Colonic mucosa (tissue), 4 donors: ENCODE measurements at places on chromosomes 4 and X. TPM values are rescaled to one million over a fixed set of nuclear protein-coding genes. Genes with fewer than 3 reads are reported as not detected.

Gene ARHGEF38
- 14.8 TPM for total RNA-seq

Gene PABPC5
- 0.64 TPM for total RNA-seq

Gene CFAP99
- total RNA-seq, result 0.49 TPM

Gene SLC26A1
- total RNA-seq, result 3.8 TPM

Gene ZNF630
- 2.8 TPM for total RNA-seq

Gene HELT
- not detected for total RNA-seq

Gene PAGE4
- total RNA-seq, result not detected

Gene SPANXN4
- total RNA-seq, result not detected

- no peaks in the 10 kb centered on the region for H3K27me3 ChIP-seq
- DNase-seq, result no peak
Observed at GRCh38 chr4:181150191-181150590, 1093.0 kb upstream of the TENM3 start.

DNA sequence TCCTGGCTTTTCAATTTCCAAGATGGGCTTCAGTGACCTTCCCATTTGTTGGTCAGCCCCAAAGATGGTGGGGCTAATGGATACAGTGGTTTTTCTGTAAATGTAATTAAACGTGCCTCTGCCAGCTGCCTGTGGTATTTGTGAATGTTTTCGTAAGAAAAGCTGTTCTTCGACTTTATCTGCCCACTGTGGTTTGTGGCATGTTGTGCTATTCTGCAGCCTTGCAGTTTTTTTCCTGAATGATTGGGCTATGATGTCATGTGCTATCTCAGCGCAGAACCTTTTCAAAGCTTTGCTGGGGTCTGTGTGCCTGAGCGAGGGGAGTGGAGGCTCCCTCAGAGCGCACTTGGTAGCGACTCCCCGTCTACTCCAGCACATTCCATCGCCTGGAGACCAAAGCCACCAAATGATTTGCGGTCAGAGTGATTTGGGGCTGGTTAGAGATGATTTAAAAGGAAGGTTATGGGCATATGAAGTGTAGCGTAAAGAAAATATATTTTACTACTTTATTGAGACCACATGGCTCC, 137.5 kb downstream of the PALLD start:
- no peaks in the 10 kb centered on the region for H3K4me1 ChIP-seq
- H3K4me3 ChIP-seq, result no peak overlapping the region
- DNase-seq, result no peak
- H3K27ac ChIP-seq, result no peak overlapping the region

- H3K4me1 ChIP-seq, result no peaks in the 10 kb centered on the region
- H3K36me3 ChIP-seq, result no peaks in the 10 kb centered on the region
- no peak overlapping the region for H3K27ac ChIP-seq
- H3K27me3 ChIP-seq, result no peaks in the 10 kb centered on the region
- no peak overlapping the region for H3K4me3 ChIP-seq
- DNase-seq, result no peak
Observed at GRCh38 chrX:131571348-131571747, 27.5 kb downstream of the OR13H1 start.

- H3K36me3 ChIP-seq, result no peaks in the 10 kb centered on the region
- no peaks in the 10 kb centered on the region for H3K4me1 ChIP-seq
- H3K4me3 ChIP-seq, result no peak overlapping the region
- H3K27me3 ChIP-seq, result peaks cover 86% of the 10 kb centered on the region
- no peak overlapping the region for H3K27ac ChIP-seq
Observed at GRCh38 chrX:25019707-25020390, 4.1 kb upstream of the ARX start.

GRCh38 chr4:173493041-173493440, 37.0 kb downstream of the HAND2 start:
- H3K27ac ChIP-seq, result no peak overlapping the region
- no peak overlapping the region for H3K4me3 ChIP-seq
- H3K4me1 ChIP-seq, result no peaks in the 10 kb centered on the region
- H3K36me3 ChIP-seq, result no peaks in the 10 kb centered on the region

- no peaks in the 10 kb centered on the region for H3K27me3 ChIP-seq
- H3K4me1 ChIP-seq, result no peaks in the 10 kb centered on the region
- H3K27ac ChIP-seq, result peak overlapping the region; percentile 10
- no peaks in the 10 kb centered on the region for H3K36me3 ChIP-seq
Observed at GRCh38 chr4:26022346-26023202, 108.6 kb downstream of the SMIM20 start.

GRCh38 chrX:120305531-120306141, 5.6 kb downstream of the TMEM255A start:
- peaks cover 19% of the 10 kb centered on the region for H3K27me3 ChIP-seq
- H3K4me3 ChIP-seq, result no peak overlapping the region
- no peak for DNase-seq
- no peaks in the 10 kb centered on the region for H3K36me3 ChIP-seq

GRCh38 chr4:7058792-7059191, 9.1 kb downstream of the GRPEL1 start:
- no peak for DNase-seq
- no peaks in the 10 kb centered on the region for H3K27me3 ChIP-seq
- no peaks in the 10 kb centered on the region for H3K4me1 ChIP-seq
- H3K36me3 ChIP-seq, result peaks cover 11% of the 10 kb centered on the region
- no peak overlapping the region for H3K27ac ChIP-seq

- no peaks in the 10 kb centered on the region for H3K27me3 ChIP-seq
- H3K36me3 ChIP-seq, result no peaks in the 10 kb centered on the region
- H3K4me1 ChIP-seq, result no peaks in the 10 kb centered on the region
- DNase-seq, result no peak
Observed at GRCh38 chrX:50626432-50626831, 155.8 kb upstream of the DGKK start.

DNA sequence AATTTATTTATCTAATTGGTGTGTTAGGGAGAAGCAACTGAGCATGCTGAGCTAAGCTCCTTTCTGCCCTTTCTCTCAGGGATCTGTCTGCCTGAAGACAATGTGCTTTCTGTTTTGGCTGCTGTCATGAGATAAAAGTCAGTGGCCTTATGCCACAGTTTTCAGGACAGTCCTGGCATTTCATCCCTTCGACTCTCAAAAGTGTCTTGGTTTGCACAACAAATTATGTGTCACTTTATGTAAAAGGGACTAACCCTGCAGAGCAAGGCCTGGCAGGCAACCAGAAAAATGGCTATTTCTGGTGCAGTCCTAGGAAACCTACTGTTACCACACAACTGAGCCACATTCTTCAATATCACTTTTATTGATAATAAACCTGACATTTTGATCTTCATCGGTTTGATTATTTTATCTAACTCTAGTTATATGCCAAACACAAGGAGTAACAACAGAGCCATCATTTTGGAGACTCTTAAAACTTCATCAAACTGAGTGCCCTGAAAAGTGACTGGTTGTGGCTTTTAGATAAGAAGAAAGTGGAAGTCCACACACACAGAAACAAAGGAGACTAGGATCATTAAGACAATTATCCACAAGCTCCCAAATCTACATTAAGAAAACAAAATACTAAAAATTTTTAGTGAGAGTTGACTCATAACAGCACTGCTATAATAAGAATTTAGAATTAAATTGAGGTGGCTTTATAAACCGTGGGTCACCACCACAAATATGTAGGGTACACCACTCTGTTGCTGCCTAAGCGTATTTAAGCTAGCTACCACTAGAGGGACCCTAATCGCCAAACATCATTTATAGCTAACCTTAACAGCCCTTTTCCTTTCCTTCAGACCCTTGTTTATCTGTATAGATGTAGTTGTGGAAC, 95.9 kb upstream of the PTPN13 start:
- no peaks in the 10 kb centered on the region for H3K4me1 ChIP-seq
- H3K36me3 ChIP-seq, result no peaks in the 10 kb centered on the region
- H3K27me3 ChIP-seq, result no peaks in the 10 kb centered on the region
- DNase-seq, result no peak
- H3K27ac ChIP-seq, result no peak overlapping the region

DNA sequence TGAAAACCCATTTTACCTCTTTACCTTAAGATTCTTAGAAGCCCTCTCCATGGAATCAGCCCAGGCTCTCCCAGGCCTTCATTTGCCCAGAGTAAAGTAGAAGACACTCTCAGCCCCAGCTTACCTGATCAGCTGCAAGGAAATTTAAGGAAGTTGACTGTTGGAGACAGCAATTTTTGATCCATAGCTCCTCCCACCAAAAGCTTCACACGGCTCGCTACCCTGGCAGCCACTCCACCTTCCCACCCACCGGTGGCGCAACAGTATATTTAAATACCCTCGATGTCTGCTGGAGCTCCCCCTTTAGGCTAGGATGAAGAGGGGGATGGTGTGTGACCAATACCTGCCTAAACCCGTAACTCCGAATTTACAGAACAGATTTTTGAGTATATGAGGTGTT, 75.4 kb downstream of the MBNL3 start:
- no peak overlapping the region for H3K27ac ChIP-seq
- H3K4me3 ChIP-seq, result no peak overlapping the region
- H3K36me3 ChIP-seq, result no peaks in the 10 kb centered on the region
- no peaks in the 10 kb centered on the region for H3K27me3 ChIP-seq
- no peaks in the 10 kb centered on the region for H3K4me1 ChIP-seq

DNA sequence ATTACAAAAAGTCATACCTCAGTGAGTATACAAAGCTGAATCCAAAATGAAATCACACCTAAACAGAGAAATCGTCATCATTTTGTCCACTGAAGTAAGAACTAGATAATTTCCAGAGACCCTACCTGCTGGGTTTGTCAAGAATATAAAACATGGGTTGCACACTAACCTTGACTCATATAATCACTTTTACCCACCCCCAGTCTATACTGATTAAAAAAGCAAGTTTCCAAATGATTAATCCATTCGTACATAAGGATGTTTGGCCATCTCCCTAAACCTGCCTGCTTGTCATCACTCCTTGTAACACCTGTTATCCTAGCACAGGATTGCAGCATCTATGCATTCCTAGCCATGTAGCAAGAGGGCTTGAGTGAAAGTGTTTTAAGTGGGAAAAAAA, 4.7 kb downstream of the RAP2C start:
- H3K27me3 ChIP-seq, result no peaks in the 10 kb centered on the region
- H3K4me1 ChIP-seq, result no peaks in the 10 kb centered on the region
- DNase-seq, result no peak
- H3K4me3 ChIP-seq, result no peak overlapping the region
- no peak overlapping the region for H3K27ac ChIP-seq

GRCh38 chrX:66634272-66634671, 4.6 kb downstream of the EDA2R start:
- H3K27me3 ChIP-seq, result no peaks in the 10 kb centered on the region
- H3K27ac ChIP-seq, result no peak overlapping the region
- no peaks in the 10 kb centered on the region for H3K4me1 ChIP-seq
- H3K36me3 ChIP-seq, result no peaks in the 10 kb centered on the region
- no peak overlapping the region for H3K4me3 ChIP-seq

- no peaks in the 10 kb centered on the region for H3K4me1 ChIP-seq
- H3K27ac ChIP-seq, result no peak overlapping the region
- no peaks in the 10 kb centered on the region for H3K36me3 ChIP-seq
Observed at GRCh38 chr4:163606896-163607691, 112.6 kb downstream of the TMA16 start.

GRCh38 chr4:70877556-70877955, 24.6 kb upstream of the MOB1B start:
- no peaks in the 10 kb centered on the region for H3K36me3 ChIP-seq
- no peaks in the 10 kb centered on the region for H3K27me3 ChIP-seq
- no peak for DNase-seq
- H3K4me3 ChIP-seq, result no peak overlapping the region
- no peak overlapping the region for H3K27ac ChIP-seq

DNA sequence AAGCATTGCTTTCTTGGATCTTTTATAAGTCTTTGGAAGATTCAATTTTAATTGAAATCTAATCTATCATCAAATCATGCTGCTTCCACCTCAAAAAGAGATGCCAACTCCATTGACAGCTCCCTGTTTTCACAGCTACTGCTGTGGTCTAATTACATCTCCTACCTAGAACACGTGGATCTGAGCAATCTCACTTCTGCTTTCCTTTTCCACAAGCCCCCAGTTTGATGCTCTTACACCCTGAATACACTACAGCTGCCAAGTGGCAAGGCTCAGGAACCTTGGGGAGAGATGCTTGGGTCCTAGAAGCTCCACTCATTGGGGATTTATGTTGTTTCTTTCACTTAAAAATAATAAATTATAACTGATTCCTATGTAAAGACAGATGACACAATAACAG, 172.0 kb downstream of the CFAP299 start:
- no peaks in the 10 kb centered on the region for H3K36me3 ChIP-seq
- H3K4me3 ChIP-seq, result no peak overlapping the region
- H3K4me1 ChIP-seq, result no peaks in the 10 kb centered on the region
- no peak for DNase-seq

- H3K27me3 ChIP-seq, result no peaks in the 10 kb centered on the region
- no peak overlapping the region for H3K4me3 ChIP-seq
- no peaks in the 10 kb centered on the region for H3K4me1 ChIP-seq
- H3K27ac ChIP-seq, result no peak overlapping the region
- no peak for DNase-seq
Observed at GRCh38 chr4:73053076-73053475, 16.4 kb downstream of the COX18 start.

GRCh38 chr4:98199247-98199646, 56.0 kb upstream of the STPG2 start:
- no peaks in the 10 kb centered on the region for H3K27me3 ChIP-seq
- H3K36me3 ChIP-seq, result no peaks in the 10 kb centered on the region
- no peak for DNase-seq
- no peak overlapping the region for H3K4me3 ChIP-seq
- H3K27ac ChIP-seq, result no peak overlapping the region
- no peaks in the 10 kb centered on the region for H3K4me1 ChIP-seq

- H3K27me3 ChIP-seq, result no peaks in the 10 kb centered on the region
- H3K27ac ChIP-seq, result peak within 1 kb of the TSS; percentile 80
- H3K36me3 ChIP-seq, result no peaks in the 10 kb centered on the region
Observed at GRCh38 chr4:22515888-22516541, at the start of gene ADGRA3. Gene ADGRA3 (minus strand): TSS chr4:22516066. CDS start chr4:22515784, 282 bp downstream.

DNA sequence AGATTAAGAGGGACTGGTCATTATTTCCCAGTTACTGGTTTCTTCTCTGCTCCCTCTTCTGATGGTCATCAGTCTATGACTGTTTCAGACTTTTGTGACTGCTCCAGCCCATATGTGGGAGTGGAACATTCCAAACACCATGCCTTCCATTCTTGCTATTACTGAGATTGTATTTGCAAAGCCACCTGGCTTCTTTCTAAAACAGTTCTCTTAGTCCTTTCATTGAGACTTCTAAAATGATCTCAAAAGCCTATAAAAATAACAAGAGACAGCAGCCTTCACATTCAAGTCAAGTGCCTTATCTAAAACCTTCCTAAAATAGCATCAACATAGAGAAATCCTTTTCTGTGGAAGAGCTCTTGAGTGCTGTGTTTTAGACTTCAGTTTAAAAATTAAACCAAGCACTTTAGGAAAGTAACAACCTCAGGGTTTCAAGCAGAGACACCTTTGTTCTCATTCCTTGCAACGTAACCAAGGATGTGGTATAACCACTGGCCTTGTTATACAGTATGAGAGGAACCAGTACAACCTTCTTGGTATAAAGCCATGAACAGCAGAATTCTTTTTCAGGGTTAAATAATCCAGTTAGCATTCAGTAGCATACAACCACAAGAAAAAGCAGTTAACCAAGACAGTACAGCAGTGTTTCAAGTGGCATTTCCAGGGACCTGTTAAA, 97.1 kb downstream of the NFKB1 start:
- no peak overlapping the region for H3K27ac ChIP-seq
- no peak overlapping the region for H3K4me3 ChIP-seq
- H3K36me3 ChIP-seq, result peaks cover 5% of the 10 kb centered on the region
- H3K4me1 ChIP-seq, result no peaks in the 10 kb centered on the region

GRCh38 chr4:67922697-67923096, 38.9 kb upstream of the TMPRSS11D start:
- H3K27me3 ChIP-seq, result no peaks in the 10 kb centered on the region
- H3K4me1 ChIP-seq, result no peaks in the 10 kb centered on the region
- DNase-seq, result no peak
- no peaks in the 10 kb centered on the region for H3K36me3 ChIP-seq
- H3K4me3 ChIP-seq, result no peak overlapping the region
- H3K27ac ChIP-seq, result no peak overlapping the region

- no peaks in the 10 kb centered on the region for H3K36me3 ChIP-seq
- H3K27me3 ChIP-seq, result no peaks in the 10 kb centered on the region
- DNase-seq, result no peak
- H3K4me1 ChIP-seq, result no peaks in the 10 kb centered on the region
Observed at GRCh38 chr4:168099195-168099594, 6.9 kb downstream of the ANXA10 start.

- no peaks in the 10 kb centered on the region for H3K27me3 ChIP-seq
- H3K36me3 ChIP-seq, result no peaks in the 10 kb centered on the region
Observed at GRCh38 chrX:124388562-124388961, 42.2 kb downstream of the SH2D1A start.
